ENCODE measurements at places on chromosomes 1 and 21.

DNA sequence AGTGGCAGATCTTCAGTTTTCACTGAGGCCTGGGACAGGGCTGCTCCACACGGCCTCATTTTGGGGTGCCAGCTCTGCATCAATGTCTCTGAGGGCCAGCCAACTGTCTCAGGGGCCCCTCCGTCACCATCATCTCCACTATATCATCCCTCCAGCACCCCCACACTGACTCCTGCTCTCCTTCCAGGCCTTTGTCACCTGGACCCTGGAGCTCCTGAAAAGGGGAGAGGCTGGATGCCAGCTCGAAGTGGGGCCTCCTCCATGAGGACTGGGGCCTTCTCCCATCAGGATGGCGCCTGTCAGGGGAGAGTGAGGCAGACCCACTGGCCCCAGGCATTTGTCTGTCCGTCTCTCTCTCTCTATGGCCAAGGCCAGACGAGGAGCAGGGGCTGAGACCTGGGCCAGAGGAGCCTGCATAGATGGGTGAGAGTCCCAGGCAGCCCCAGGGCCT lies 44.7 kb upstream of the LRP8 start:
- DNase-seq: no peak

DNA sequence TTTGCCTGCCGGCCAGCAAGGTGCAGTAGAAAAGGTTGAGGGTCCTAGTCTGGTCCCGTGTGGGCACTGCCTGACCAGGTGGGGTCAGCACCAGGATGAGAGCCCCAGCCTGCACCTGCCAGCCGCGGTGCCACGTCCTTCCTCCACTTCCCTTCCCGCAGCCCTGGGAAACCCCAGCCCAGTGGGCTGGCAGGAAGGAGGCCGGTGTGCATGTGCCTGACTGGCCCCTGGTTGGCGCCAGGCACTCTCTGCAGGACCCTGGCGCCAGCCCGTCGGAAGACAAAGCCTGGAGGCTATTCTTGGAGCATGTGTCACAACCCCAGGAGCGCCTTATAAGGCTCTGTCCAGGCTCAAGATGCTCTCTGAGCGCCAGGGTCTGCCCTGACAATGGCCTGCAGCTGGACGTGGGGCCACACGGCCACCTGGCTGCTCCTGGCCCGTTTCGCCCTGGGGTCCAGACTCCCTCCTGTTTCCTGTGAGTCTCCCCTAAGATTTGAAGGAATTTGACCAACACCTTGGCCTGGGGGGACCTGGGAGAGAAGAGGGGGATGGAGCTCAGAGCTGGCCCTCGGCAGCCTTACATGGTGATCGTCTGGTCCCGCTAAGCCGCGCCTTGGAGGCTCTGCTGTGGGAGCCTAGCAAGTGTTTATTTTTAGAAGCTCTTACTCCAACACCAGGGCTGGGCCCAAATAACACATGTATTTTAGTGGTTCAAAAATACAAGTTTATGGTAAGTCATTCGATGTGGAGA lies 31.9 kb upstream of the POFUT2 start:
- DNase-seq: peak; percentile 77

DNA sequence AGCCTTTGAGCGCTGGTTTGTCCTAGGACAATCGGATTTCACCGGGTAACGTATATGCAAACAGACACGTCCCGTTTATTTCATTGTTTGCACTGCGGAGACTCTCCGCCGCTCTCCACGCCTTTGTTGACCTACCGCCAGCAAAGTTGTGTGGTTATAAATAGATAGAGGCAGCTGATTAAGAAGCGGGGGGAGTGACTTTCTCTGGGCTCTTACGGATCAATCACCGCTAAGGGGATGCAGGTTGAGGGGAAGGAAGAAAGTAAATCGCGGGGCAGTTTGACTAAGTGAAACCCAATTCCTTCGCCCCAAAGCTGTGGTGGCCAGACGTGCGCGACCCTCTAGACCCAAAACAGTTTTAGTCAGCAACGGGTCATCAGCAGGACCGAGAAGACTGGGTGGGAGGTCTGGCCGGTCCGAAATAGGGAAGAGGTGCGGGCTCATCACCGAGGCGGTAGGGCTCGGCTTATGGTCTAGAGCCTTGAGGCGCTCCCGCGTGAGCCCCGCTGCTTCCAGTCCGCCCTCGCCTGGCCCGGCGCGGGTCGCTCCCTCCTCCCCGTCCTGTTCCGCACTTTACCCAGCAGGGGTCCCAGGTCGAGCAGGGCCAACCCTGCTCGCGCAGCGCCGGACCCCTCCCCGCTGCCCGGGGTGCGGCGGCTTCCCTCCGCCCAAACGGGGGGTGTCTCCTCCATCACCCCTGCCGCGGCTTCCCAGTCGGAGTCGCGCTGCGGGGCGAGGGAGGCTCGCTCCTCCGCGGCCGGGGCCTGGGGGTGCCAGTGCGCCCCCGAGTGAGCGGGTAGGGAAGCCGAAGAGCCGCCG lies 120.8 kb upstream of the RRP15 start:
- DNase-seq: no peak

- no peak for DNase-seq
Observed at GRCh38 chr1:79585801-79586200, 579.3 kb upstream of the ADGRL4 start.

GRCh38 chr1:230105754-230106625 lies 39.0 kb downstream of the GALNT2 start:
- no peak for DNase-seq

GRCh38 chr1:202605515-202605914 lies 104.7 kb downstream of the SYT2 start:
- no peak for DNase-seq

GRCh38 chr1:19535214-19535613 lies 49.9 kb upstream of the CAPZB start:
- DNase-seq: no peak

- peak; percentile 71 for DNase-seq
Observed at GRCh38 chr1:240091614-240092300, at the start of gene FMN2. Gene FMN2, plus strand, starts transcription at chr1:240091883. Its CDS starts 227 bp downstream, at chr1:240092110.

- DNase-seq: no peak
Observed at GRCh38 chr21:36554411-36555157, 74.7 kb upstream of the CLDN14 start.

DNA sequence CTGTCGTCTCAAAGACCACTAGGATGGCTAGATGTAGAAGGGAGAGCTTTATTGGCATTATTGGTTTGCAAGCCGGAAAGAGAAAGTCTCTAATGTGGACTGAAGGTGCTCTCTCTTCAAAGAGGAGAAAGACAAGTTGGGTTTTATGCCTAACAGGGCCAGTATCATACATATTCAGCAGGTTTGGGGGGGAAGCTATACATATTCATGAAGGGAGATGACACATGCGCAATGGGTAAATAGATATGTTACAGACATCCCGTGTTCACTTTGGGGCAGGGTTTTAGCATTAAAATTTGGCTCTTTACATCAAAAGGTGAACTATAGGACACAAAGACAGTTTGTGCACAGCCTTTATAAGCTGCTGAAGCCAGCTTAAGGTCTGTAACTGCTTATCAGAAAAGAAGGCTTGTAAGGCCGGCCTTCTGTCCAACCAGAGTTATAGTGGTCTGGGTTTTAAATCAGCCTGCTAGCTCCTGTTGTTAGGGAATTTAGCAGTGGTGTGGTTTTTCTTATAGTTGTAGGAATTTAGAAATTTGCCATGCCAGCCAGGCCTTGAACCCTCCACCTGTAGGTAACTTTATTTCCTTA lies 46.5 kb upstream of the LRRN2 start:
- no peak for DNase-seq
